ENCODE measurements at places on chromosomes 7 and 10.

DNA sequence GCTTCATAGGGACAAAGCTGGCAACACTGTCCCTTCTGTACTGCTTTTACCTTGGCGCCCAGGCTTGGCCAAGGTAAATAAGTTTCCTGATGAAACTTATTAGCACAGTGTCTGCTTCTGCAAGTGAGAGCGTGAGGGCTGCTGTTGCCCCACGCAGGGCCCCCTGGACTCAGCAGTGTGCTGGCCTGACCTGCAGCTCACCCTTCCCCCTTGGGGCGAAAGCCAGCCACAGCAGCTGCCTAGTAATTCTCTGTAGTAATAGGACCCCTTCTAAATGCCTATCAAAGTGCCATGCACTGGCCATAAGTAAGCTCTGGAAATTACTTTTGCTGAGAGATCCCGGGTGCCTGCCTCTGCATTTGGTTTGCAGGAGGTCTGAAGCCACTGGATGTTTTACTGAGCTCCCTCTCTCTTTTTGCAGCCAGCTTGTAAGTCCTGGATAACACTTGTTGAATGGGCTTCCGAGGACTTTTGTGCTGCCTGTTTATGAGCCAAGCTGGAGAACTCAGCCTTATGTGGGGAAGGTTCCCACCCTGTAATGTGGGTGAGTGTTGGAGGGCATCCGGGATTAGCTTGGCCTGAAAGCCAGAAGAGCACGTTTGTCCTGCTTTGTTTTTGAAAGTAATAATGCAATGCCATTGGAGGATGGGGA lies 293.9 kb downstream of the C7orf25 start:
- DNase-seq: no peak

- DNase-seq: no peak
Observed at GRCh38 chr7:116616555-116617059, 55.4 kb upstream of the MET start.

DNA sequence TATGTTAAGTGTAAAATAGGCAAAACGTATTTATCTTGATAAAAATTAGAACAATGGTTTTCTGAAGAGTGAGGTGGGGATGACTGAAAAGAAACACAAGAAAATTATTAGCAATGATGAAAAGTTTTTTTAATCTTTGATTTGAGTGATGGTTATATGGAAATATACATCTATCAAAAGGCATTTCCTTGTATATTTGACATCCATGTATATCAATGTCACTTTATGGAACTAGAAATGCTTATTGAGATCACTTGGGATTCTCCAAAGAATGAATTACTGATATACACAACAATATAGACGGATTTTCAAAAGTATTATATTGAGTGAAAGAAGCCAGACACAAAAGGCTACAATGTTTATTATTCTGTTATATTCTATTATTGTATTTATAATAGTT lies 1042.0 kb upstream of the POT1 start:
- DNase-seq: no peak

GRCh38 chr7:42347616-42348015 lies 110.6 kb upstream of the GLI3 start:
- no peak for DNase-seq

DNA sequence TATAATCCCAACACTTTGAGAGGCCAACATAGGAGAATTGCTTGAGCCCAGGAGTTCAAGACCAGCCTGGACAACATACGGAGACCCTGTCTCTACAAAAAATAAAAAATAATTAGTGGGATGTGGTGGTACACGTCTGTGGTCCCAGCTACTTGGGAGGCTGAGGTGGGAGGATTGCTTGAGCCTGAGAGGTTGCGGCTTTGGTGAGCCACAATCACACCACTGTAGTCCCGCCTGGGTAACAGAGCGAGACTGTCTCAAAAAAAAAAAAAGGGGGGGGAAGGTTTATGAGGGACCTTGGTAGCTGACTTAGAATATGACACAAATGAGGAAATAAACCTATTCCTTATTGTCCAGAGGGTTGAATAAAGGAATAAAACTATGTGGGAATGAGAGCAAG lies 30.8 kb downstream of the SCD start:
- no peak for DNase-seq

- no peak for DNase-seq
Observed at GRCh38 chr7:91005024-91005423, 259.2 kb upstream of the FZD1 start.

GRCh38 chr7:49261928-49262327 lies 337.6 kb downstream of the CDC14C start:
- DNase-seq: no peak

DNA sequence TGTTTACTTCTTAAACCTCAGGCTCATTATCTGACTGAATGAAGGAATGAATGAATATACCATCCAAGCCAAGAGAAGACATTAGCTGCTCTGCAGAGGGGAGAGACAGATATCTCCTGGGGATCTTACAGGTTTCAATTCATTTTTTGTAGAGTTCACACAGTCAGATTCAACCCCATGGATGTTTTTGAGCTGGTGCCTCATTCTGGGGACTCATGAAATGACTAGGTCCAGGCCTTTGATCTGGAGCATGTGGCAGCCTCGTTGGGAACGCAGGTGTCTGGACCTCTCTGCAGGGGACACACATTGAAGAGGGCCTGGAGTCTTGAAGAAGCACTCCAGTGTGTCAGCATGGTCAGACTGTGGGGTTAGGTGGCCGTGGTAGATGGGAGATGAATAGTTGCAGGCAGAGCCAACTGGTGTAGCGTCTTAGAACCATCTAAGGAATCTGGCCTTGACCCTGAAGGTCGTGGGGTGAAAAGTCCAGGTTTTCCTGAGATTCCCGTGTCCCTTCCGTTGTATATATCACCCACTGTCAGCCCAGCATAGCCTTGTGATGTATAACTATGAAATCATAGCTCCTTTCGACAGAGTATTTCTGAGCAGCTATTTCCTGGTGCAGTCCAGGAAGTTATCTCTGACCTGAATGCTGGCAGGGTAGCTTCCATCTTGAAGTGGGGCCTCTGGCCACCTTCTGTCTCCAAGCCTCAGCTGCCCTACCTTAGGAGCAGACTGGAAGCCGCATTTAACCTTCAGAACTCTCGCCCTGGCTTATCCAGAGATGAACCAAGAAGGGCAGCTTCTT lies 22.3 kb downstream of the BTBD16 start:
- no peak for DNase-seq

GRCh38 chr10:5692461-5693358 lies 8.1 kb downstream of the TASOR2 start:
- DNase-seq: peak; percentile 72

- no peak for DNase-seq
Observed at GRCh38 chr7:18685971-18686370, 190.4 kb downstream of the HDAC9 start.

DNA sequence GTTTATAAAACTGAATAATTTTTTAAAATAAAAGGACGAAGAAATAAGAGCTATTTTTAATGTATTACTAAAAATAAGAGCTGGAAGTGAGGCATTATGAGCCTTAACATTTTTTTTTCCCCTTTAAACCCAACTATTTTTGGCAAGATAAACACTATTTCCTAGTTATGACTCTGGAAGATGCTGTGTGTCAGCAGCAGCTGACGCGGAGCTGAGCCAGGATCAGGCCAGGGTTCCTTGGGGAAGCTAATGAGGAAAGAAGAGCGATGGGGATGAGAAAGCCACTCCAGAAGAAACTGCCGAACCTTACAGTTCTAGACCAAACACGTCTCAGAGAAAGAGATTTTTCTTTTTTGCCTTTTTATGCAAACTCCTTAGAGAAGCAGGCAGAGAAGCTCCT lies 85.9 kb downstream of the USP6NL start:
- DNase-seq: no peak

- no peak for DNase-seq
Observed at GRCh38 chr10:97718659-97719142, 5.2 kb downstream of the MARVELD1 start.

GRCh38 chr10:25627606-25628005 lies 306.4 kb upstream of the MYO3A start:
- no peak for DNase-seq

- DNase-seq: no peak
Observed at GRCh38 chr7:38751416-38751815, 120.2 kb upstream of the AMPH start.

DNA sequence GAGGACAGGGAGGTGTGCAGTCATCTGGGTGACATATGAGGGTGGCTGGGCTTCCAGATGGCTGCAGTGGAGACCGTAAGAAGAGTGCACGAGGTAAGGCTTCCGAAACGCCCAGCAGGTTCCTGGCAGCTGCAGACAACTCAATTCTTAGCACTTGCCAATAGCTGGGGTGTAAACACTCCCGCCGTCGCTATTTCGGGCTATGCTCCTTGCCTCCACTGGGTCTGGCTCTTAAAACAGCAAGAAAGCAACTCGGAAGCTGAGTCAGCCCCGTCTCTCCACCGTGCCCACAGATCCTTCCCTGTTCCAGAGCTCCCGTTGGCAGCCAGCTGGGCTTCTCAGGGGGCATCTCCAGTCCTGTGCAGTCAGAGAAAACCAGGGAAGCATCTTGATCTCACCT lies 6.1 kb upstream of the PDGFA start:
- DNase-seq: no peak

GRCh38 chr10:69994262-69994661 lies 58.4 kb upstream of the MACROH2A2 start:
- peak; percentile 41 for DNase-seq

DNA sequence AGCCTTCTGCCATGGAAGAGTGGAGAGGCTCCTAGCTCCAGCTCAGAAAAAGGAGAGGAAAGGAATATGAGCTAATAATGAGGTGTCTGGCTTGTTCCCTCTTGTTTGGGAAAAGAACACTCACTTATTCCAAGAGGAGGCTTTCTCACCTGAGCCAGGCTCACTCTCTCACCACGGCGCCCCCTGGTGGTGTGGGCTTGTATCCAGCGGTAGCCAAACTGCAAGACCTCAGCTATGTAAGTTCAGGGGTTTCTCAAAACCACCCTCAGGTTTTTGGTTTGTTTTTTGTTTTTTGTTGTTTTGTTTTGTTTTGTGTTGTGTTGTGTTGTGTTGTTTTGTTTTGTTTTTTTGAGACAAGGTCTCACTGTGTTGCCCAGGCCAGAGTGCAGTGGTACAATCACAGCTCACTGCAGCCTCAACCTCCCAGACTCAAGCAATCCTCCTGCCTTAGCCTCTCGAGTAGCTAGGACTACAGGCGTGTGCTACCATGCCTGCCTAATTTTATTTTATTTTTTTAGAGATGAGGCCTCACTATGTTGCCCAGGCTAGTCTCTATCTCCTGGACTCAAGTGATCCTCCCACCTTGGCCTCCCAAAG lies 124.0 kb downstream of the TMEM130 start:
- peak; percentile 77 for DNase-seq

DNA sequence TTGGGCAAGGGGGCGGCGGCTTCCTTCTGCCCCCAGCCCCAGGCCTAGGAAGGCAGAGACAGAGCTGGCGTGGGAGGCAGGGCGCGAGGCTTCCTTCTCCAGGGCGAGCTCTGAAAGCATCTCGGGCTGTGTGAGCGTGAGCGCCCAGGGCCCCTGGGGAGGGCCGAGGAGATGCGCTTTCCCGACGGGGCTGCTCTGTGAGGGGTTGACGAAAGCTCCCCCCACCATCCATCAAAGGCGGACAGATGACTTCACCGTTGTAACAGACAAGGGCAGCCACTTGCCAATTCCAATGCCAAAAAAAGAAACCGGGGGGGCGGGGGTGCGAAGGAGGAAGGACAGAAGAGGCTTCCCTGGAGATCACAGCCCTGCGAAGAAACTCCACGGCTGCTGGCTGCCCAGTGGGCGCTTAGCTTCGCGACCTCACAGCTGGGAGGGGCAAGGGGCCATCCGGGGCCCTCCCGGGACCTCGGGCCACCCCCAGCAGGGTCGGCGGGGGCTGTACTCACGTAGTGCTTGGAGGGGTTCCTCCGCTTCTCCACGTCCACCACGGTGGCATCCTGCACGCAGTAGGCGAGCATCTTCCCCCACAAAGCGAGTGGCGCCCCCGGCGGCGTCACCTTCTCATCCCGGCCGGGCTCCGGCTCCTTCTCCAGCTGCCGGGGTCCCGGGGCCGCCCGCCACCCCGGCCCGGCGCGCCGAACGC lies 537 bp downstream of the SH3PXD2A start:
- DNase-seq: no peak

GRCh38 chr10:9229702-9230244 lies 1175.3 kb downstream of the GATA3 start:
- no peak for DNase-seq

- DNase-seq: no peak
Observed at GRCh38 chr10:13144814-13145213, 16.5 kb upstream of the MCM10 start.

- DNase-seq: no peak
Observed at GRCh38 chr7:79320741-79321473, 132.6 kb downstream of the MAGI2 start.

- no peak for DNase-seq
Observed at GRCh38 chr7:155992538-155992937, 180.3 kb upstream of the SHH start.

DNA sequence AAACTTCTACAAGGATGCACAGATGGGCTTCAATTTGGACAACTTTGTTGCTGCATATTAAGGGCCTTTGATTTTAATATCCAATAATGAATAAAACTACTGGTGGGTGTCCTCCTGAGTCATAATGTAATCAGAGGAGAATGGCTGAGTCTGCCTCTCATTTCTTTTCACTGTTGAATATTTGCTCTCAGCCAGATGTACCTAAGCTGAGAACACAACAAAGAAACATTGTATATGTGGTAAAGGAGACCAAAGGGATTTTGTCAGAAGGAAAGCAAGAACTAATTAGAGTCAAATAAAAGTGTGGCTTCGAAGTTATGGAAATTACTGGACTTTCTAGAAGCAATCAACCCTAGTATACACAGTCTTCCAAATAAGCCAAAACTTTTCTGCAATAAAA lies 131.0 kb upstream of the BET1 start:
- no peak for DNase-seq

- no peak for DNase-seq
Observed at GRCh38 chr7:106423111-106423510, 138.3 kb upstream of the NAMPT start.

DNA sequence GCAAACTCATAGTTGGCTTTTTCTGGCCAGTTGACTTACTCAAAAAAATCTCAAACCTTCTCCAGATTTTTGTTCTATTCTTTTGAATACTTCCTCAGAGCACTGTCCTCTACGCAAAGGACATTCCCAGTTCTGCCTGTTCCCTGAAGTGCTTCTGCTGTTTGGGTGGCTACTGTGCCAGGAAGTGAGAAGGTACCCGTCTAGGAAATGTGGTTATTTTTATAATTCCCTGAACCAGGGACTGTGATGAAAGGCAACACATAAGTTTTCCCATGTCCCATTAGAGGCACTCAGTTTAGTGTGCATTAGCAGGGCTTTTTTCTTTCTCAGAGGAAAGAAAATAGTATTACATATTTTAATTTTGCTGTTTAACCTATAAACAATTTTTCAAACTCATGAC lies 370.3 kb downstream of the PHTF2 start:
- DNase-seq: no peak

DNA sequence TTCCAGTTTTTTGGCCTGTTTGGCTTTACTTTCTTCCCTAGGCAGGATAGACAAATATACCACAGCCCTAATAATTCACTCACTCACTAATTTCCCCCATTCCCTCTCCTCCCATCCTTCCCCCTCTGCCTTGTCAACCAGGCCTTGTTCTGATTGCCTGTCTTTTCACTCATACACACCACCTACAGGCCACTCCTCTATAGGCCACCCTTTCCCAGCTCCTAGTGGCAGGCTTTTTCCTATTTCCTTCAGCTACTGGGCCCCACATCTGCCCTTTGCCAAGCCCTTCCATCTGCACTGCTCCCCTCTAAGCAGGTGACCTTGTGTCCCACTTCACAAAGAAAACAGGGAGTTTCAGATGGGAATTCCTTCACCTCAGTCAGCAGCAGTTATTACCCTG lies 59.8 kb upstream of the MSRB2 start:
- no peak for DNase-seq

Data from erythroblast (primary cell).